ENCODE measurements at places on chromosomes 4 and X.

DNA sequence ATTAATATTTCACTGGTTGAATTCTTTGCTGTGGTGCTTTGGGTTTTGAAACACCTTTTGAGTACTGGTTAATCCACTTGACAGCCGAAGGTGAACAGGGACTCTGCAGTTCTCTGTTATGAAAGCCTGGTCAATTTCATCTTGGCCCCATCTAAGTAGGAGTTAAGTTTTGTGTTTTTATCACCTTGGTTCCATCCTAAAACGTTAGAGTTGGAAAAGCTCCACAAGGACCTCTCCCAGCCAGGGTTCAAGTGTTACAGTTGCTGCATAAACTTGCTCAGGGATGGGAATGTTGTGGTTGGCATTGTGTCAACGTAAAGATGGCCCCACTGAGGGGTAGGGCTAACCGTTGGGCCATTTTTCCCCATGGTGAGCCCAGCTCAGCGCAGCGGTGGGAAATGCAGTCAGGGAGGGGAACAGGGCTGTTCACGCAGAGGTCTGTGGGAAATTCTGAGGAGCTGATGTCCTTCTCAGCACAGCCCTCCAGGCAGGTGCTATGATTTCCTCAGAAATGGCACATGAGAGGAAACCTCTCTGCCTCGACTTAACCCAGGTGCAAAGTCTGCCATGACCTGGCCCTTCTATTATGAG, 188.7 kb downstream of the STIM2 start:
- no peak for DNase-seq

- DNase-seq, result no peak
Observed at GRCh38 chrX:40005292-40006011, 92.3 kb downstream of the BCOR start.

GRCh38 chr4:116118221-116118620, 967.2 kb downstream of the TRAM1L1 start:
- DNase-seq, result no peak

GRCh38 chrX:134688031-134688823, 30.0 kb upstream of the PLAC1 start:
- no peak for DNase-seq

- DNase-seq, result no peak
Observed at GRCh38 chr4:77076889-77077635, 1.3 kb upstream of the CCNI start.

DNA sequence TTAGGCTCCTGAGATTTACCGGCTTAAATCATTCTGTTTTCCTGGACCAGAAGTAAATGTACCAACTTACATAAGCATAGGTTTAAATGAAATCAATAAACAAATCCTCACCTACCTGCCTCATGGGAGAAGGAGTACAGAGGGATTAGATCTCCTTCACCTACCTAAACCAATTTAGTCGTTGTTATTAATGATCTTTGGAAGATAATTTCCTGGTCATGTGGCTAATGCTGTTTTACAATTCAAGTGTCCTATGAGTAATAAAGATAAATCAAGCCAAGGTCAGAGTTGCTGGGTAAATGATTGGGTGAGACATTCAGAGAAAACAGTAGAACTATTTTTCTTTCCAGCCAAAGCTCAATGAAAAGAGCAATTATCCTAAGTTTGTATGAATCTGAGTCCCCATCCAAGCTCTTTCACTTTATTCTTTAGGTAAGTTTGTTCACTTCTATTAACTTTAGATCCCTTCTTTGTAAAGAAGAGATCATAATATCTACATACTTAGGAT, 423.0 kb upstream of the FAM241A start:
- DNase-seq, result no peak

GRCh38 chr4:71607109-71607508, 176.8 kb downstream of the GC start:
- DNase-seq, result no peak

GRCh38 chr4:173527103-173527891, 2.7 kb downstream of the HAND2 start:
- no peak for DNase-seq

GRCh38 chrX:55056820-55057674, 17.8 kb upstream of the PAGE2B start:
- DNase-seq, result no peak

DNA sequence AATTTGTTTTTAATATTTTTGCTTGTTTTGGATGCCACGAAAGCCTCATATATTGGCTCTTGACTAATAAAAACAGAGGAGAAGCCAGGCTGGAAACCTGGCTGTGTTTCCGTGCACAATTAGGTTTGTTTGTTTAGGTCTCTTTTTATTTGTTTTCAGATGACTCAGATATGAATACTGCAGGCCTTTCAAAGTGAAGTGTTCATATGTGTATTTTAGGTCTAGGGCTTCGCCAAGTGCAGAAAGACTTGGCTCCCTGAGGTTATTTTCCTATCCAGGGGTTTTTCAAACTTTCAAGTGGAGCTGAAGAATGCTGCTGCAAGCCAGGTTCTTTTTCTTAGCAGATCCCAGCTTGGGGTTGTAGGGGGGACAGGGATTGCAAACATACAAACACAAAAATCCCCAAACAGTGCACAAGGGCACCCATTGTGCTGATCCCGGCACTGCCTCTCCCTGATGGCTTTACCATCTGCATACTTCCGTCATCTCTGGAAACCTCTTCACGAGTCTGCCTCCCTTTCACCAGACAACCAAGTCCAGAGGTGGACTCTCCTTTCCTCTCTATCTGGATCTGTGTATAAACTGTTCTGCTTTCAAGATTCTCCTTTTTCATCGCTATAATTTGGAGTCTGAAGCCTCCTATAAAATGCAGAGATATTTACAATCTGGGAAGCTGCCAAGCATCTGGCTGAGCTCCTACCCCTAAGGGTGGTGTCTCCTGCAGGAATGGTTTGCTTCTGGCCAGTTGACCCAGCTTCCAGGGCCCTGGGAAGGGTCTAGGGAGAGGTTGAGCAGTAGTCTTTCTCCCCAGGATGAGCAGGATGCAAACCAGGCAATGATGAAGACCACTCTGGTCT, 108.6 kb downstream of the SMIM20 start:
- DNase-seq, result no peak

DNA sequence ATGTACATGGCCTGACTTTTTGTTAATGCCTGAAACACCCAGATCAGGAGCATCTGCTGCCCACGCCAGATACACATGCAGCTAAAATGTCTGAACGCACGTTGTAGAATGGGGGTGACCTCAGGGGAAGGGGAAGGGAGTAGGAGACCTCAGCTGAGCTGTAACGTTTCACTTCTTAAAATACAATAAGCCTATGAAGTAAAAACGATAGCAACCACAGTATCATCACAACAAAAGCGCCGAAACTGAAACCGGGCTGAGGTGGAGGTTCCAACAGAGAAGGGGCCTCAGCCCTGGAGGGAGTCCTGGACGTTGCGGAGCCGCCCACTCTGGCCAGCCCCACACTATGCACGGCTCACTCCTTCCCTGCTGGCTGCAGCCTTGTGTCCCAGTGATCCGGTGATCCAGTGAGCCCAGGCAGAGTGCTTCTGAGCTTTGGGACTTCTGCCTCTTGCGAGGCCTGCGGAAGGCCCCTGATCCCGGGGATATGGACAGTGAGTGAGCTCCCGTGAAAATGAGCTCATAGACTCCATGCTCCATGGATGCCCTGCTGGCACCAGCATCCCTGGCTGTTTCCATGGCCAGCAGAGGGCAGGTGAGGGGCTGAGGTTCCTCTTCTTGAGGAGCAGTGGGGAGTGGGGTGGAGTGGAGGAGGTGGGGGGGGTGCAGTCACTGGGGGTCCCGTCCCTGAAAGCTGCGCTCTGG, 52.0 kb downstream of the HMX1 start:
- no peak for DNase-seq

- no peak for DNase-seq
Observed at GRCh38 chr4:2723751-2724150, 32.4 kb downstream of the TNIP2 start.

GRCh38 chrX:49163555-49164419, 1.2 kb downstream of the MAGIX start:
- DNase-seq, result peak; percentile 39

DNA sequence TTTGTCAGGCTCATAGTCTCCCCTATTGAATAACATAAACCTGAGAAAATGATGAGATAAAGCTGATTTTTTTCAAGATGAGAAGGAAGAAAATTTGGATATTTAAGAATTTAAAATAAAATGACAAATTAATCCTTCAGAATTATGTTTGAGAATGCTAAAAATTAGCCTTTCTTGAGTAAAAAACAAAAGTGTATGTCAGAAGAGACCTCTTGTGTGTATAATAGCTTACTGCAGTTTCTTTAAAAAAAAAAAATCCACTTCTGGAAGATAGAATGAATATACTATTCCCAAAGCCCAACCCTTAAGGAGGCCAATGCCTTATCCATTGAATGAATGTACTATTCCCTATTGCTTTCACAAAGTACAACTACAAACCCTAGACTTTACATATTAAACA, 281.8 kb downstream of the RAPGEF2 start:
- no peak for DNase-seq

GRCh38 chr4:138500869-138501268, 258.7 kb upstream of the SLC7A11 start:
- no peak for DNase-seq

- DNase-seq, result no peak
Observed at GRCh38 chr4:71553605-71554004, 214.8 kb downstream of the SLC4A4 start.

- DNase-seq, result no peak
Observed at GRCh38 chr4:159607809-159608208, 504.9 kb downstream of the RAPGEF2 start.

DNA sequence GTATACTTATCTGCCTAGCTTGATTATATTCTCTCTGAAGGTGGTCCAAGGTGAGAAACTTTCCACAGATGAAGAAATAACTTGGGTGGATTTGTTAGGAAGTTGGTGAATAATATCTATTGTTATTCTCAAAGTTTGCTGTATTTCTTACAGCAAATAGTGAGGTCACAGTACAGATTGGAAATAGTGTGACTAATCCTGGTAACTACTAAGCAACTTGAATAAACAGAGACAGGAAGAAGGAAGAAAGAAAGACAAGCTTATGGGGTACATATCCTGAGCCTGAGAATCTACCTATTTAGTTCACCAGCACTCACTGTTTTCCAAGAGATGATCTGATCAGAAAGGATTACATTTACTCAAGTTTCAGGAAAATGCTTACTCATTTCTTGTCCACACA, 1416.1 kb downstream of the RPA4 start:
- no peak for DNase-seq

- DNase-seq, result no peak
Observed at GRCh38 chr4:7880683-7881082, 59.0 kb downstream of the AFAP1 start.

DNA sequence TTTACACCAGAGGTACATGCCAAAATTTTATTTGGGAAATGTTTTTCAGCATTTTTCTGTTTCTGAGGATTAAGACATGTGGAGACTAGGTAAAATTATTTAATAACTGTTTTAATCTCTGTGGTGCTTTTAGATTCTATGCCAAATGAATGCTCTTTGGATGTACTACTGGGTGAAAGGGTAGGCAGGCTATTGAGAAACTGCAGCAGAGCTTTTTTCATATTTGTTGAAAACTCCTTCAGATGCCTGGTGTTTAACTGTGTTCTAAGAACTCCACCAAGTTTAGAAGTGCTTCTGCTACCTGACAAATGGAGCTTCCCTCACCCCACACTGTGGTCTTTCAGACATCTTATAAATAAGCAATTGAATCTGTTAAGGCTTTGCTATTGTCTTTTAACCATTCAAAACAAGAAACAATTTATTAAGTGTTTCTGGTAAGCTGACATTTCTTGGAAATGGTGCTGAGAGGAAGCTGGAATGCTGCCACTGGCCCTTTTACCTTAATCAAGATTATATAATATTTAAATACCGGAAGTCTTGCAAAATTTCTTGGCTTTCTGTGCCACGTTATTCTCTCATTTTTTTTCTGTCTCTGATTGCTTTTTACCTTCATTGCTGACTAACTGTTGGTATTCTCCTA, 51.2 kb upstream of the CYSLTR1 start:
- DNase-seq, result no peak

- no peak for DNase-seq
Observed at GRCh38 chr4:132332932-132333723, 816.0 kb upstream of the PCDH10 start.

DNA sequence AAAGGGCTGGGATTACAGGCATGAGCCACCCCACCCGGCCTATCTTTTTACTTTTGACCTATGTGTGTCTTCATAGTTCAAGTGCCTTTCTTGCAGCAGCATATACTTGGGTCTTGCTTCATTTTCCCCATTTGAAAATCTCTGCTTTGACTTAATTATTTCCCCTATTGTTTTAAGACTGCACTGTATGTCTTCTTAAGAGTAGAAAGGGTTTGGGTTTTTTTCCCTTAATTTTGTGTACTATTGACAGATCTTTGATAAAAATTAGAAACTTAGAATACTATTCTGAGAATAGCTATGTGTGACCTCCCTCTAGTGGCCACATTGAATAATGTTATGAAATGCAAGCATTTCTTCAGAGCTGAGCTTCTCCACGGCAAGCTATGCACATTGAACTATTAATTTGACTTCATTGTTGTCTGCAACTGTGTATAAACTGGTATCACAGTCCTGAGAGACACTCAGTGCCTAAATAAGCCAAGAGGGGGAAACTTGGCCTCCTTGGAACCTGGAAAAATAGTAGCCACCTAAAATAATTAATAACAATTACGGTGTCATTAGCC, 8.7 kb upstream of the SLC25A4 start:
- DNase-seq, result no peak

- no peak for DNase-seq
Observed at GRCh38 chr4:25666031-25666630, 10.5 kb downstream of the SLC34A2 start.

DNA sequence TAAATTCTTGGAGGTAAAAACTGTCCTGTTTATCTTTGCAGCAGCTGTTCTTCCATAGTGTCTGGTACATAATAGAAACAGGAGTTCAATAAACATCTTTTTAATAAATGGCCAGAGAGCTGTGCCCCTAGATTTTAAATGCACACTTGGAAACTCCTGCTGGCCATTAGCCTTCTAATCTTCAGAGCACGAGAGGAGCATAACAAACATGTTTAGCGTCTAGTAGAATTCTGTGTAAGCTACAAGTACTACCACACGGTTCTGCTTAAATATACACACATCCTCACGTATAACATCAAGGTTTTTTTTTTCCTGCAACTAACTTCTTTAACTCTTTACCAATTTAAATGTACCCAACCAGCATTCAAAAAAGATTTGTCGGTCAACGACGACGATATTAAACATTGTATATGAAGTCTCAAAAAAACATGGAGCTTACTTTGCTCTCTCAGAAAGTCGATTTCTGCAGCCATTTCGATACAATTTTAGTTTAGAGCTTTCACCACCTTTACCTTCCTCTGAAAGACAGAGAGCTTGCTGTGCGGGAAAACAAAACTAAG, 628 bp downstream of the SCLT1 start:
- no peak for DNase-seq

DNA sequence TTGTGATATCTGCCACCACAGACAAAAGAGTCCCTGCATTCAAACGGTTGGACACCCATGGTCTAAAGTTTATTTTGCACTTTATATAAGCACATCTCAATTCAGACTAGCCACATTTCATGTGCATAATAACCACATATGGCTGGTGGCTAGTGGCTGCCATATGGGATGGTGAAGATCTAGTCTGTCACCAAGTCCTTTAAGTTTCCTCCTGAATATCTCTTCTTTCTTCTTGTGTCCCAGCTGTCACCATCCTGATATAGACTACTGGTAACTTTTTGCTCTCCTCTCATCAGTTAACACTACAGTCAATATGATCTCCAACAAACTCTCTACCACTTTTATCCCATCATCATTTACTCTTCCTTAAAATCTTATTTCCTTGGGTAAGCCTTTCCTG, 9.3 kb downstream of the HSPA4L start:
- no peak for DNase-seq
